Activated CD4-positive, alpha-beta T cell treated with anti-CD3 and anti-CD28 coated beads for 36 hours (primary cell): ENCODE measurements at places on chromosomes 6 and 20.

DNA sequence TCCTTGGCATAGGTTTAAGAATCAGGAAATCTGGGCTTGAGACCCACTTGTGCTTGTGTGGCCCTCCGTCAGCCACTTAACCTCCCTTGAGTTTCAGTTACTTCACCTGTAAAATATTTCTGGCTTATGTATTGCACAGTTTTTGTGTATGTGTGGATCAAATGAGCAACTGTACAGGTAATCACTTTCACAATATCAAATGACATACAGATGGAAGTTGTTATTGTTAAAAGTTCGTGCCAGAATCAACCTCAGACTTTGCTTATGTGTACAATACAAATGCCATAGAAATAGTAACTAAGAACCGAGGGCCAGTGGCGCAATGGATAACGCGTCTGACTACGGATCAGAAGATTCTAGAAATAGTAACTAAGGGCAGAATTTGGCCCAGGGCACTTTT is 65.6 kb upstream of the KIF13A start:
- DNase-seq, result no peak

GRCh38 chr20:10910535-10911178 is 236.9 kb upstream of the JAG1 start:
- no peak for DNase-seq

DNA sequence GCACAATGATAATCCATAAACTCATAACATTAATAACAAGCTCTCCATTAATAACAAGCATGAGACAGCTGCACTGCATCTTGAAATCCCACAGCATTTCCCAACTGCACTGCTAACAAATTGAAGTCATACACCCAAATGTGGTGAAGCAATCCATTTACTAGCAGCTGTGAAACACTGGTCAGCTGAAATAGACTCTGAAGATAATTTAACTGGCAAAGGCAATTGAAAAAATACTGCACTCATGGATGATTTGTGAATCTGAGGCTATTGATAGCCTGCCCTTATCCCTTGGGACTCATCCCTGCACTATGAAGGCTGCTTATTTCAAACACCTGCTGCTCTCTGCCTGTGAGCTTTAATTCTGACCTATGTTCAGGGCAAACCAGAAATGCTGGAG is 49.1 kb upstream of the PLCB1 start:
- no peak for DNase-seq

DNA sequence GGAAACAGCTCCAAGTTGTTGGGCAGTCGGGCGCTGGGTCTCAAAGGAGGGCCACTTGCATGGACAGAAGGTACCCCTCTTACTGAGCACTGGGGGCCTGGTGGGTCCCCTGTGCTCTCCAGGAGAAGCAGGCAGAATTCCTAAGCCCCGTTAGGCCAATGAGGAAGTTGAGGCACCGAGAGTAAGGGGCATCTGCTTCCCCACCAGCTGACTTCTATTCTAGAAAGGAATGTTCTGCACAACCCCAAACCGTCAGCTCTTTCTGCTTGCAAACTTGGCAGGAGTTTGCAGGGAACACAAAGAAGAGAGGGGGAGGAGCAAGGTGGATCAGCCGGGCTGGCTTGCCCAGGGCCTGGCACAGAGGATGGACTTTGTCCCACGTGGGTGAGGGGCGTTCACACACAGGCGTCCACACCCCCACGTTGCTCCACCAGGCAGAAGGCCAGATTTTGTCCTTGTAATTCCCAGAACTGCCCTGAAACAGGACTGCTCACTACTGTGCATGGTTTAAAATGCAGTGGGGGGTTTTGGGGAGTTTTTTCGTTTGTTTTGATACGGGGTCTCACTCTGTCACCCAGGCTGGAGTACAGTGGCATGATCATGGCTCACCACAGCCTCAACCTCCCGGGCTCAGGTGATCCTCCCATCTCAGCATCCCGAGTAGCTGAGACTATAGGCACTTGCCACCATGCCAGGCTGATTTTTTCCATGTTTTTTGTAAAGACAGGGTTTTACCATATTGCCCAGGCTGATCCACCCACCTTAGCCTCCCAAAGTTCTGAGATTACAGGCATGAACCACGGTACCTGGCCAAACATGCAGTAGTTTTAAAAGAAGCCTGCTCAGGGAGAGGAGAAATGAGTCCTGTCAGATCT is 93.3 kb downstream of the SNX5 start:
- DNase-seq, result no peak

- DNase-seq, result peak; percentile 36
Observed at GRCh38 chr6:44049163-44049988, 77.9 kb downstream of the MRPL14 start.

GRCh38 chr6:33652002-33652401 is 30.9 kb downstream of the ITPR3 start:
- no peak for DNase-seq

DNA sequence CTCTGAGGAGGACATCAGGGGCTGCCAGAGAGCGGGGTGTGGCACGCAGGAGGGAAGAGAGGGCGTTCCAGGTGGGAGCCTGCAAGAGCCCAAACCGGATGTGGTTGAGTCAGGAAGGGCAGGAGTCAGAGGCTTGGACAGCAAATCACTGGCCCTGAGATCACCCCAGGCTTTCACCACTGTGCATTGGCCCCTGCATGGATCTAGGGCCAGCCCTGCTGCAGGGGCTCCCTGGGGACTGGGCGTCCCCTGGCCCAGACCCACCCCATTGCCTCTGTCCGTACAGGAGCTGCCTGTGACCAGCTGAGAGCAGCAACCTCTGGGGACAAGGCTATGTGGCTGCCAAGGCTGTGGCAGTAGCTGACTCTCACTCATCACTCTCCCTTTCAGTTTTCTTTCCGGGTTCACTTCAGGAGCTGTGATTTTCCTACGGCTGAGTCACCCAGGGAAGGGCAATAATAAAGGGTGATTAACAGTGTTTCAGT is 33.9 kb downstream of the KCNK17 start:
- DNase-seq, result no peak

DNA sequence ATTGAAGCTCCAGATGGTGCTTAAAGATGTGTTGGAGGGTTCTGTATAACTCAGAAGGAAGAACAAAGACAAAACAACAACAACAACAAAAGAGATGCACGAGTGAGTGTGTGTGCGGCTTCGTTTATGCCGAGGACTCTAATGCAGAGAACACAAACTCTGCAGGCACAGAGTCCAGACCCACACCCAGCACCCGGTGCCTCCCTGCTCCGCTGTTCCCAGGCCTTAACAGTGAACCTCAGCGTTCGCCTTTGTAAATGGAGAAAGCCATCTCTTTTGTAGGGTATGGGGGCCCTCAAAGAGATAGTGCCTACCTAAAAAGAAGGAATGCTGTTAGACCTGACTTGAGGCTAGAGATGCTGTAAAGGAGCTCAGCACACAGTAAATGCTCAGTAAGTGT is 243.3 kb downstream of the ERMARD start:
- DNase-seq, result no peak

GRCh38 chr6:168464546-168464945 is 23.6 kb downstream of the SMOC2 start:
- DNase-seq, result no peak

- no peak for DNase-seq
Observed at GRCh38 chr20:59170406-59171349, 7.1 kb downstream of the ZNF831 start.

GRCh38 chr6:41122373-41122772 is 31.8 kb downstream of the TREML1 start:
- DNase-seq, result no peak

DNA sequence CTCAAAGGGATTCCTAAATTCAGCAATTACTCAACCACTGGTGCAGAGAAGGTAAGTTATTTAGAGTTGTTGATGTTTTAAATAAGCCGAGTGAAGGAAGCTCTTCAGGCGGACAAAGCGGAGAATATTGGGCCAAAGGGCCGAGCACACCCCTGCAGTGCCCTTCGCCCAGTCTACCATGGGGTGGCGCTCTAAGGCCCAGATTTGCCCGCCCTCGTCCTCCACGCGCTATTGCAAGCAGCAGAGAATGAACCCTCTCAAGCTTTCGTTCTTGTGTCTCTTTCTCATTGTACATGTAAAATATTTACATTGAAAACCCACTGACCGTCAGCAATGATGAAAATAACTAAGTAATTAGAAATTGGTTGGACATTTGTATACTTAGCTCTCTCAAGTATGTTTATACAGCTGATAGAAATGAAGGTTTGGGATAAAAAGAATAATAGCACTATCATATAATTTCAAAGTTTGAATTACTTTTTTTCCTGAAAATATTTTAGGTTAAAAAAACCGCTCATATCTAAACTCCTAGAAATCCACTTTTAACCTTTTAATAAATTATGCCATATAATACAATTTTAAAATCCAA is 195.0 kb upstream of the CEP162 start:
- DNase-seq, result peak; percentile 60
